BJ (cell line): ENCODE measurements at places on chromosomes 5 and 9. TPM values are rescaled to one million over a fixed set of nuclear protein-coding genes. Genes with fewer than 3 reads are reported as not detected.

PCDHGA7 gene
- polyA plus RNA-seq, result 1.8 and 3.6 TPM in 2 replicates

- peak; percentile 90 for DNase-seq
Observed at GRCh38 chr9:94920420-94921091, 194.1 kb downstream of the AOPEP start.

CCDC152 gene
- polyA plus RNA-seq, result 0.91 and 1.6 TPM in 2 replicates

DNA sequence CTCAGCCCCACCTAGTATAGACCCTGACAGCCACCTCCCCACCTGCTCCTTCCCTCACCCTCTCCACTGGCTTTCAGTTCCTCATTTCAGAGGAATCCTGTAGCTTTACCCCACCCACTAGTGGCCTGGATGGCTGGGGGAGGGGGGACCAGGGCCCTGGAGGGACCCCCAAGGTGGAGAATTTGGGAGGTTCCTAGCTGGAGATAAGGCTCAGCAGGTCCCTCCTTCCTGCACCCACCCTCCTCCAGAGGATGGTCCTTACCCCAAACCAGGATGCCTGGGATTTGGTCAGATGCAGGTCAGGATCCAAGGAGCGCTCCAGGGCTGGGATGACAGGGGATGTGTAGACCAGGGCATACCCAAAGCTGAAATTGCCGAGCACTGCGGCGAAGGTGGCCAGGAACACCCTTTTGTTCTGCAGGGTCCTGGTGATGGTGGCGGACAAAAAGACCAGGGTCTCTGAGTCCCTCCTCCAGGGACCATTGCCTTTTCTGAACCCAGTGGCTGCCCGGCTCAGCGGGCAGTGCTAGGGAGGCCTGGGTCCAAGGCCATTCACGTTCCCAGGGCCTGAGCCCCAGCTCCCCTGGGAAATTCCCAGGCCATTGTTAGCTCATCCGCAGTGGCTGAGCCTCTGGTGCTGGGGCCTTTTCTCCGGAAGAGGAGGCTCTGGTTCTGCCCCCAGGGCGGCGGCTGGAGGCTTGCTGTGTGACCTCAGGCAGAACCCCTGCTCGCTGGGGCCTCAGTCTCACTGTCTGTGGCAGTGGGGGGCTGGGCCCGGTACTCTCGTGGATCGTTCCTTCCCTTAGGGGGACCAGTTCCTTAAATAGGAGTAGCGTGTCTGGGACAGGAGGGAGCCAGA, 678 bp downstream of the SLC2A6 start:
- DNase-seq, result no peak

GRCh38 chr9:115636596-115636995, 517.0 kb upstream of the PAPPA start:
- no peak for DNase-seq
